ENCODE measurements at places on chromosomes 2 and 18.

DNA sequence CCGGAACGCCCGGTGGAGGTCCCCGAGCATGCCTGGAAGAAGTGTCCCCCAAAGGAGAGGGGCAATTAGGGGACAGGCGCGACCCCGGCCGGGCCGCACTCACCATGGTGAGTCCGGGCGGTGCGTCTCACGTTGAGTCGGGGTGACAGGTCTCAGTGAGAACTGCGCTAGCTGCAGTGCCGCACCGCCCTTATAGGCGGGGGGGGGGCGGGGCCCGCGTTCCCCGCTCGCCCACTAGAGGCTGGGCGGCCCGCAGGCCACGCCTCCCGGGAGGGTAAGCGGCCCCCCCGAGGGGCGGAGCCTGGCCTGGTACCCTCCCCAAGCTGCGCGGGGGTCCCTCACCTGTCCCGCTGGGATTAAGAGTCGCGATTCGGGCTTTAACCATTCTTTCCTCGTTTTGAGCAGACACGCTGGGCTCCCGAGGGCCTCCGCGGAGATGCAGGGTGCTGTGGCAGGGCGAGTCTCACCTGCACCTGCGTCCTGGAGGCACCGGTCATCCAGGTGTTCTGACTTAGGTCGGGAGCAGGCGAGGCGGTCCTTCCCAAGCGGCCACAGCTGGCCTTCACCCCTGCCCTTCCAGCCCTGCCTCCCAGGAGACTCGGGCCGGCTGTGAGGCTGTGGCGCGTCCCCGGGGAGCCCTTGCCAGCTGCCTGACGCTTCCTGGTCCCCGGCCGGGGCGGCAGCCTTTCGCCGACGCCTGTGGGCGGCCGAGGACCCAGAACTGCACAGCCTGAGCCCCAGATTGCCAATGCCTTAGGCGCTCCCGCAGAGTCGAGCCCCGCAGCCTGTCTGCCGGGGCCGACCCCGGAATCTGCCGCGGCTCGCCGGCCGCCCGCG, at the start of gene TUBA4A:
TUBA4A (minus strand) TSS at position 166 of the 837 bp plus-strand sequence; CDS start at position 106, 60 bp downstream.
- no peak for DNase-seq

DNA sequence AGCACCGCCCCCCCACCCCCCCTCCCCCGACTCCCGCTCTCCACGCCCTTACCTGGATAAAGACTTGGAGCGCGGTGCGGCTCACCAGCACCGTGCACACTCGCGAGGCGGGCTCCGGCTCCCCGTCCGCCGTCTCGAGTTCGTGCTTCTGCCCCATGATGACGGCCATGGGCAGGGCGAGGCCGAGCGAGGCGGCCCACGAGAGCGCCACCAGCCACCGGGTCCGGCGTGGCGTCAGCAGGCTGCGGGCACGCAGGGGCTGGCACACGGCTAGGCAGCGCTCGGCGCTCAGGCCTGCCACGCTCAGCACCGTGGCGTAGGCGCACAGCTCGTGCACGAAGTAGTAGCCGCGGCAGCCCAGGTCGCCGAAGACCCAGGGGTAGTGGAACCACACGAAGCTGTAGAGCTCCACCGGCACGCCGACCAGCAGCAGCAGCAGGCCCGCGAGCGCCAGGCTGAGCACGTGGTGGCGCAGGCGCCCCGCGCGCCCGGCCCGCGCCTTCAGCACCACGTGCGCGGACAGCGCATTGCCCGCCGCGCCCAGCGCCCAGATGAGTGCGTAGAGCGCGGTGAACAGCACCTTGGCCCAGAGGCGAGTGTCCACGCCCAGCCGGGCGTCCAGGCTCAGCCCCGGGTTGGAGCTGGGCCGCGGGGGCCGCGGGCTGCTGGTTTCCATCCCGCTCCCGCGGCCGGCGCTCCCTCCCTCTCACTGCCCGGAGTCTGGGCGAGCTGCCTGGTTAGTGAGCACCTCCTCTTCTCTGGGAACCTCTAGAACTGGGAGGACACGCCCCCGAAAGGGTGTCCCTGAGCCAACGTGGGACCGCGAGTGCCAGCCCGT, at the start of gene NTSR2:
NTSR2 (minus strand) TSS at position 742 of the 838 bp plus-strand sequence; CDS start at position 676, 66 bp downstream.
- DNase-seq = no peak

DNA sequence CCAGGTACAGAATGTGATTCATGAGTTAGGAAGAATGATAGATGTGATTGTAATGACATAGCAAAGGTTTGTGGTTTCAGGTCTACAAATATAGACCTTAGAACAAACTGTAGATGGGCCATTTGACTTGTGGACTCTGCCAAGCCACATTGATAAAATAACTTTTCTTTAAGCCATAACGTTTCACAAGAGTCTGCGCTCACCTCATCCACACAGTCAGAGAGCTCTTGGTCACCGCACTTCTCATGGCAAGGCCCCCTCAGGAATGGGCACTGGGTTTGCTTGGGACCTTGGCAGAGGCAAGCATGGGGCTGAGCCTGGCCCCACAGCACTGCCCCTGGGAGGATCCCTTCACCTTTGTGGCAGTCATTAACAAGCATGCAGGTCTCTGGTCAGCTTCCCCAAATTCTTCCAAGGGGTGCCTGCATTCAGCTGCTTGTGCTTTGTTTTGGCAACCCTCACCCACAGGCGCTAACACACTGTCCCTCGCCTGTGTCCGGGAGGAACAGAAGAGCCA, 14.0 kb downstream of the ARMC9 start:
- DNase-seq = no peak

DNA sequence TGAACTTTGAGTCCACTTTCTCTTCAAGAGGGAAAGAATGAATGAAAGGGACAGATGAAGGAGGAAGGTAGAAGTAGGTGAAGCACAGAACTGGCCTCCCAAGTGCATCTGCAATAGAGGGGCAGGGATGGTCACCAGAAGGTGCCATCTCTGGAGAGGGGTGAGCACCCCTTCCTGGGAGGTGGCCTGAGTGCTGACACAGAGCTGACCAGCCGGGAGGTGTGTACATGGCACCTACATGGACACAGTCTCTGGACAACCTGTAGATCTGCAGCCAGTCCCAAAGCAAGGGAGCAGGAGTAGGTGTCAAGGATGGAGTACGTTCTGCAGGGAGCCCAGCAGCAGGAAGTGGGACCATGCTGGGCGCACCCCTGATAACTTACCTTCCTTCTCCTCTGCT, 83.2 kb downstream of the TFCP2L1 start:
- no peak for DNase-seq

DNA sequence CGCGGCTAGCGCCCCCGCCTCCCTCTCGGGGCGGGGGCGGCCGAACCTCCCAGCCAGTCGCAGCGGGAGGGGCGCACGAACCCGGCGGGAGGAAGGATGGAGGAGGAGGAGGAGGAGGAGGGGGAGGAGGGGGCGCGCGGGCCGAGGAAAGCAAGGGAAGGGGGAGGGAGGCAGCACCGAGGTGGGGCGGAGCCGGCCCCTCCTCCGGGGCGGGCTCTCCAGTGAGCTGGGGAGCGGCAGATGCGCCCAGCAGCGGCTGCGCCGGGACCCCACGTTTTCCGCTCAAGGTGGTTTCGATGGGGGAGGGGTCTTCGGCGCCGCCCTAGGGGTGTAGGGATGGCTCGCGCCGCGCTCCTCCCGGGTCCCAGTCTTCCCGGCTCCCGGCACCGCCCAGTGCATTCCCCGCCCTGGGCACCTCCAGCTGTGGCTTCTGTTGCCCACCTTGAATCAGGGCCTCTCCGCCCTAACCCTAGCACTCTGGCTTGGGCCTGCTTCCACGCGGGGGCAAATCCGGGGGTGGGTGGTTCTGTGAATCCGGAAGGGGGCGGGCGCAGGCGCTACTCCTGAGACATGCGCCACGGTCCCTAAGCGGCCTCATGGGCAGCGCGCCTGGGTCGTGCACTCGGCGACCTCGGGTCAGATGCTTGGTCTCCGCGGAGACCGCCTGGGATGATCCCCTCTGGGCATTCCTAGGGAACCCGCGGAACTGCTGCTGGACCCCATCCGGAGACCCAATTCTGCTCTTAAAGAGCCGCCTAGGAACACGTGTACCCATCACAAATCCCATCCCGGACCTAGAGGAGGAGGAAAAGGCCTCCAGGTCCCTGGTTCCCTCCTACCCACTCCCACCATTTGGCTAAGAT, at the start of gene FBXO41:
FBXO41 (minus strand) TSS at position 183 of the 863 bp plus-strand sequence. CDS start 14,848 bp downstream, outside the sequence.
- no peak for DNase-seq
